ENCODE measurements at places on chromosomes 11 and 22. TPM values are rescaled to one million over a fixed set of nuclear protein-coding genes. Genes with fewer than 3 reads are reported as not detected.

C11orf86 gene
- 0.25 TPM for total RNA-seq

GRCh38 chr11:111530091-111530490, 10.4 kb upstream of the LAYN start:
- H3K4me3 ChIP-seq: no peak overlapping the region
- H3K27ac ChIP-seq: no peak overlapping the region
- no peak for DNase-seq
- H3K27me3 ChIP-seq: no peaks in the 10 kb centered on the region

DNAJC24 gene
- 18.3 TPM for total RNA-seq

ZBTB16 gene
- total RNA-seq: 0.30 TPM

GRCh38 chr22:24002851-24003250, 2.4 kb downstream of the GSTT4 start:
- no peaks in the 10 kb centered on the region for H3K27me3 ChIP-seq
- no peak overlapping the region for H3K4me3 ChIP-seq
- no peak for DNase-seq
- no peak overlapping the region for H3K27ac ChIP-seq
- H3K36me3 ChIP-seq: no peaks in the 10 kb centered on the region
- H3K4me1 ChIP-seq: peaks cover 12% of the 10 kb centered on the region

Data from HCT116 (cell line).